ENCODE measurements at places on chromosomes 11 and 22.

- no peak for DNase-seq
Measured at GRCh38 chr22:37569009-37569920, 9.0 kb downstream of the CDC42EP1 start.

DNA sequence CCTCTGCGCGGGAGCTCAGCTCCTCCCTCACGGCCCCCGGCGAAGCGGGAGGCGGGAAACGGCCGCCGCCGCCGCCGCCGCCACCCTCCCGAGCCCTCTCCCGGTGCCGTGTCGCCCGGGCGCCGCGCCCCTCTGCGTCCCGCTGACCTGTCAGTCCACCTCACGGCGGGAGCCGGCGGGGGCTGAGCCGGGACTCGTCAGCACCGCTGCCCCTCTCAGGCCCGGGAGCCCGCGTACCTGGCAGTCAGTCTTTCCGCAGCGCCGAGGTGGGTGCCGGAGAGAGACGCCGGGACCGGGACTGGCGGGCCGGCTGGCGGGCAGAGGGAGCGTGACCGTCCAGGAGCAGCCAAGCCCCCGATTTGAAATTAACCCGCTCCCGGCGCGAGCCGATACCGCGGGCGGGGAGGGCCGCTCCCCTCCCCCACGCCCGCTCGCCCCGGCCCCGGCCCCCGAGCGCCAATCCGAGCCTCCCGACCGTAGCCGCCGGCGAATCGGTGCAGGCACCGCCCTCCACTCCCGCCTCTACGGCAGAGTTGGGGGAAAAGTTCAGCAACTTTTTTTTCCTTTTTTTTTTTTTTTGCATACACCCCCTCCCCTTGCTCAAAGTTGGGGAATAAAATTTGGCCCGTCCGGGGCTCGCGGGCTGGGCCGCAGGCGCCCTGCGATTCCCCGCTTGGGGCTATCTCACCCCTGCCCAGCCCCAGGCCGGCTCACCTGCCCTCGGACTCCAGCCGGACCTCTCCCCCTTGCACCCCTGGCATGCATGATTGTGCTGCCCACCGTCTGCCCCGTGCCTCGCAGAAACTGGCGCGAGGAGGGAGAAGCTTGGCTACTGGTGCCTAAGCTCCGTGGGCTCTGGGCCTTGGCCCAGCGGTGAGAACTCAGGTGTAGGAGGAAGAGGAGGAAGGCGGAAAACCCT lies 774 bp upstream of the E2F8 start:
- DNase-seq = peak; percentile 17

DNA sequence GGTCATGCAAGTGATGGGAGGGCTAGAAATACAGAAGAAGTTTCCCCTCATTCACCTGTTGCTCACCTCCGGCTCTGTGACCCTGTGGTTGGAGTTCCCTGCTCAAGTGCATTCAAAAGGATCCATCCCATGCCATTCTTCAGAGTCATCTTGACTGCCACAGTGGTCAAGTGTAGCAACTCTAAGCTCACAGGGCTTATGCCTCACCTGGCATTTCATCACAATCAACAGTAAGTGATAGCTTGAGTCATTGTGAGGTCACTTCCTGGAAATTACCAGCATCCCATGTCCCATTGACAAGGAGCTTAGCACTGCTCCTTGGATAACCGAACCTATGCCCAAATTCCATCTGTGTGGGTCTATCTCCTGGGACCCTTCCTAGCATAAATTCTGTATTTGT lies 55.6 kb downstream of the OR4C45 start:
- peak; percentile 12 for DNase-seq

DNA sequence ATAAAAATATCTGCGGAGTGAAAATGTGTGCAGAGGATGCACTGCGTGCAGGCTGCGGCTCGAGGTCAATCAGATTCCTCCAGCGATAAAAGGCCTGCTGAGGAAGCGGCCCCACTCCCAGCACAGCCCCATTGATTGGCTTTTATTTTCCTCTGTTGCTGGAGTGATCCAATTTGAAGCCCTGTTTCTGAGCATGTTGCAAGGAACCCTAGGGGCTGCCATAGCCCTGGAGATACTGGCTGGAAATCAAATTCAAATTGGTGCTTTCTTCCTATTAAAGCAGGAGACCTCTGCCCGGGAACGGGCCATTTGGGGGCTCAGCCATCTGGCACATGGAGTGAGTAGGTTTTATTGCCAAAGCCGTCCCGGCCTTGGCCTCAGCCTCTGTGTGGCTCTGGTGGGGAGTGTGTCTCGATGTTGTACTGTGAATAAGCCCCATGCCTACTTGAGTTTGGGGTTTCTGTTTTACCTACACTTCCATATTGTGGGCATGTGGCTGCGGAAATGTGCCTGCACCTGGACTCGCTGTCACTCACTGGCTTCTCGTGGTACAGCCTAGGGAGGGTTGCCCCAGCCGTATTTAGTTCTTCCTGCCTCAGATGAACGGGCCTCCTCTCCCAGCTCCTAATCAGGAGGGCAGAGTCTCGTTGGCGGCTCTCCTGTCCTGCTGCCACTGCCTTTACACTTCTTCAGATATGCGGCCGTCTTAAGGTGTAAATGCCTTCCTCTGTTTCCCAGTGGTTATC lies 25.6 kb downstream of the PARVB start:
- DNase-seq = no peak

DNA sequence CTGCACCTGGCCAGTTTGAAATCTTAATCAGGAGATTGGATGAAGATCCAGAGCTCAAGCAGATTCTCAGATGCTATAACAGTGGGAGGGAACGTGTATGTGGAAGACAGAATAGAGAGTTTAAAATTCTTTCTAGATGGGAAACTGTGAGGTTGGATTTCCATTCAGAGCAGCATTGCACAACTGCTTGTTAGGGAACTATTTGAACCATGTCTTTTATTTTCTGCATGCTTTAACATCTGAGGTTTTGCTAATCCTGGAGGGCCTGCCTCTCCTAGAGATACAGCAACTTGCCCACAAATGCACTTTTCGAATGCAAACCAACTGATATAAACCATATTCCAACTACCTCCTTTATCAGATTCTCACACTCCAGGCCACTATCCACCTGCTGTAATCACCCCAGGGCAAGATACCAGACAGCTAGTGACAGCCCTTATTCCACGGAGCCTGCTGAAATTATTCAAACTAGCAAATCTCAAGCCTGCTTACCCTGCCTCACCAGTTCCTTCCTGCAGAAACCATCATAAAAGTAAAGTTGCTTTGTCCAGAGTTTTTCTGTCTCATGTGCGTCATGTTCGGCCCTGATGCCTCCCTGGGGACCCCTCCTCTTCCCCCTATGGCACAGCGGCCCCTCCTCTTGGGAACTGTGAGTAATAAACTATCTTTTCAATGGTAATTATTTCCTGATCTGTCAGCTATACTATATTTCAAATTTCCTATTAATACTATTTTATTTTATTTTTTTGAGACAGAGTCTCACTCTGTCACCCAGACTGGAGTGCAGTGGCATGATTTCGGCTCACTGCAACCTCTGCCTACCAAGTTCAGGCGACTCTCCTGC lies 18.4 kb upstream of the SEC14L4 start:
- no peak for DNase-seq

DNA sequence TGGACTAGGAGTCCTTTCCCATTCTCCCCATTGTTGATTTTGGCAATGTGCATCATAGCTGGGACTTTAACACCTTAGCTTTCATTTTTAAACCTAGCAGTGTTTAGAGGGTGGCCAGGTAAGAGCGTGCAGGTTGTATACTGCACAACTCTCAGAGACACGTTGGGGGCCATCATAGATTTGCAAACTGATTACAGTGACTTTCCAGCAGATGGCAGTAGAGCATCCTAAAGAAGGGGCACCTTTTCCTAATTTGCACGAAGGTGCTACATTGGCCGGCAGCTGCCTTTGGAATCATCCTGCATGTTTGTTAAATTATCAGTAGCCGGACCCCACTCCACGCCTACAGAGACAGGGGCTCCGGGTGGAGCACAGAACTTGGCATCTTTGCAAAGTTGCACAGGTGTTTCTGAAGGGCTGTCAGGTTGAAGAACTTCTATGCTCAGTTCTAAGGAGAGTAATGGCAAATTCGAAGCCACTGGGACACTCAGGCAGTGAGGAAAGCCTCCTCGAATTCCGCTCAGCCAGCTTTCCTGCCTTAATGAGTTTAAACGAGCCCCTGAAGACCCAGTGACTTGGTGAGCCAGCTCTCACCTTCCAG lies 7.7 kb downstream of the LHFPL7 start:
- peak; percentile 44 for DNase-seq

- no peak for DNase-seq
Measured at GRCh38 chr11:65488273-65489034, 10.4 kb upstream of the MALAT1 start.

DNA sequence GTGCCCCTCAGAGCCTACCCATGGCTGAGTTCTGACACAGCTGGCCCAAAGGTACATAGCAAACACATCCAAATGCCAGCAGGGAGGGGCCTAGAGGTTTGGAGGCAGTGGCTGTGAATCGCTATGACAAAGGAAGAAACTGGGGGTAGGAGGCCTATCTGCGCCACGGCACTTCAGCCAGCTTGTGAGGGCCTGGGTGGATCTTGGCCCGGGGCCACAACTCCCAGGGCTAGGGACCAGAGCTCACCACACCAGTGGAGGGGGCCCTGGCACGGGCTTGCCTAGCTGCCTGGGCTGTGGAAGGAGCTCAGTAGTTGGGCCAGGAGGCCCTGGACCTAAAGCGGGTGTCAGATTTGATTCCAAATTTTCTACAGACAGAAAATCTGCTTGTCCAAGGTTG lies 9.4 kb upstream of the NAP1L4 start:
- no peak for DNase-seq

DNA sequence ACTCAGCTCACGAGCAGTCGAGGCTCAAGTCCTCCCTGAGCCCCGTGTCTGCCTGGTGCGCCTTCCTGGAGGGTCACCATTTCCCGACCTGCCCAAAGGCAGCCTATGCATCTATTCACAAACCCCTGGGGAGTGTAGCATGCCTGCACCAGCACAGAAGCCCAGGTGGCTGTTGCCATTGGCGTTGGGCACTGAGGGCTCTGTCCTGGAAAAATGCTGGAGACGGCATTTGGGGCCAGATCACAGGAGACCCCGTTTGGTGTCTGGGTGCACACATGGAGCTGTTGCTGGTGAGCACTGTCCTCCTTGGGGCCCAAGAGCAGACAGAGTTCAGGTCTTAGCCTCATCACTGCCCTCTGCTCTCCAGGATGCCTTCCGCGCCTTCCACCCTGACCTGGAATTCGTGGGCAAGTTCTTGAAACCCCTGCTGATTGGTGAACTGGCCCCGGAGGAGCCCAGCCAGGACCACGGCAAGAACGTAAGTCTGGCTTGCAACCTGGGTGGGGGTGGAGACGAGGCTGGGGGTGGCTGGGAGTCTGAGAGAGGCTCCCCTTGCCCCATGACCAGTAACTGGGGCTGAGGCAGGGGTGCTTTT lies 9.4 kb downstream of the FADS2 start:
- no peak for DNase-seq

GRCh38 chr11:134267461-134267860 lies 8.7 kb upstream of the GLB1L3 start:
- DNase-seq = no peak

GRCh38 chr22:49062155-49062801 lies 765.4 kb downstream of the BRD1 start:
- DNase-seq = no peak

DNA sequence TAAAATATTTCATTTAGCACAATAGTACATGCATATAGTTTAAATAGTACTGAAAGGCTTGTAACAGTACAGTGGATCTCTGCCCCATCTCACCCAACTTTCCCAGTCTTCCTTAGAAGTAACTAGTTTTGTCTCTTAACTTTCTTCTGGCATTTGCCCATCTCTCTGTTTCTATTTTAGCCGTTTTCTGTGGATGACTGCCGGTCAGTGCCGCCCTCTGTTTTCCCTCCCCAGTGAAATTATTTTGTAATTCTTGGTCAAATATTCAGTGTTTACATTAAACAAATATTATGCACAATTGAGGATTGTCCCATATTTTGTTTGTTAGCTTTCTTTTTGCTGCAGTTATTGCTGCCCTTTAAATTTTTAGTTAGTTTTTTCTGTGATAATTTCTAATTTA lies 8.3 kb downstream of the PDHX start:
- no peak for DNase-seq

DNA sequence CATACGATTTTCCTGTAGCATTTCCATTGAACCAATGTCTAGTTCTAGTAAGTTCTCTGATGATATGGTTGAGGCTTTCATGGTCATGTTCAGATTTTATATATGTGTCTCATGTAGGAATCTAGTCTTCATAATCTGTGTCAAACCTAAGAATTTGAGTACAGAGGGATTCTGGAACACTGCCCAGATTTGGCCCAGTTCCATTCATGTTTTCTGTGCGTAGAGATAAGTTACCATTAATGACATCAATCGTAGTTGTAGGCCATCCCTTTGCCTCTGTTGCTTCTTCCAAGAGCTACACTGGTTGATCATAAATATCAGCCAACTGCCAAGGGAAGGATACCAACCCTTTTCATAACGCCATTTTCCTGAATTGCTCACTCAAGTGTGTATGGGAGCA lies 23.3 kb downstream of the ST3GAL4 start:
- DNase-seq = no peak

DNA sequence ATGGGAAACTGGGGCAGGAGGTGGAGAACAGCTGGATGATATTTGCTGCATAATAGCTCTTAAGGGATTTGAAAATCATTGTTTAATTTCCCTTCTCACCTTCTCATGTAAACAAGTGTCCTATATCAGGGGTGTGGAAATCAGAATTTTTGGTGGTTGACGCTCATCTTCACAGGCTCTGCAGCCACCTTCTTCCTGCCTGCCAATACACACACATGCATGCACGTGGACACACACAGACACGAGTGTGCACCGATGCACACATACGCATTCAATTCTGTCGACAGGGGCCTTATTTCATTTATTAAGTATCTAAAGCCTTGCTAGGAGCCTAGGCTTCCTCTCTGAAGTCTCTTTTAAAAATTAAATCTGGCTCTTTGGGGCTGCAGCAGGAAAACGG lies 349.4 kb upstream of the NCAM1 start:
- no peak for DNase-seq

Measured in SW 1271 (cell line).